ENCODE measurements at places on chromosomes 3 and 15.

DNA sequence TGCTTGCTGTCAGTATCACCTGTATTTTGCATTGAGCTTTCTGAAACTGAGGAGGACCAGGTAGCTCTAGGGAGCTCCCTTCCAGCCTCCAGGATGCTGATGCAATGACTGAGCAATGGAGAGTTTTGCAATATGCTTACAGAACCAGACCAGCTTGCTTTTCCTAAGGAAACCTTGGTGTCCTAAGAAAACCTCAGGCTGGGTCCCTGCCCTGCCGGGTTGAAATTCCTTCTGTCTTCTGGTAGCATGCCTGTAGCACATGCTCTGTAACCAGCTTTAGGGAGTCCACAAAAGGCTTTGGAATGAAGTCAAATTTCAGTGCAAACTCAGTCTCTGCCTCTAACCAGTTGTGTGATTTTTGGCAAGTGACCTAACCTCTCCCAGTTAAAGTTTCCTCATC is 65.8 kb upstream of the GSK3B start:
- peak; percentile 61 for DNase-seq

DNA sequence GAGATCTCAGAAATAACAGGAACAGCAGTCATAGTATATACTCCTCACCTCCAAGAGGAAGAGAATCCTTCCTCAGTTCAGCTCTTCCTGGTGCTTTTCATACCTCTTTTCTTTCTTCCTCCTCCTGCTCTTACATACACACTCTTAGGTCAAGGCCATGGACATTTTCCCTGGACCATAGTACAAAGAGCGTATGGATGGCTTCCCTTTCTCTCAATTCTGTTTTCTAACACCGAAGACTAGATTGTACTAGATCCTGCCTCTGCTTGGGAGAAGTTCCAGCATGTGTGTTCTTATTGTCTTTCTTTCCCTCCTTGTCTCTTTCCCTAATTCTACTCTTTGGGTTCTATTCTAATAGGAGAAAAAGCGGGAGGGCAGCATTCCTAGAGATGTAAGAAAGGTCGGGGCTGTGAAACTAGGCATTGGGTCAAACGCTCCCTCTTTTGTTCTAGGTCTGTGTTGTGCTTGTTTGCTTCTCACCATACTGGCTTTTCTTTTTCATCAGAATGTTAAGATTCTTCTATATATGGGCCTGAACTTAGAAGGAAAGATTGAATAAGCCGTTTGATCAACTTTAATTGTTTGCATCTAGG is 77.4 kb downstream of the VPS8 start:
- DNase-seq: no peak

DNA sequence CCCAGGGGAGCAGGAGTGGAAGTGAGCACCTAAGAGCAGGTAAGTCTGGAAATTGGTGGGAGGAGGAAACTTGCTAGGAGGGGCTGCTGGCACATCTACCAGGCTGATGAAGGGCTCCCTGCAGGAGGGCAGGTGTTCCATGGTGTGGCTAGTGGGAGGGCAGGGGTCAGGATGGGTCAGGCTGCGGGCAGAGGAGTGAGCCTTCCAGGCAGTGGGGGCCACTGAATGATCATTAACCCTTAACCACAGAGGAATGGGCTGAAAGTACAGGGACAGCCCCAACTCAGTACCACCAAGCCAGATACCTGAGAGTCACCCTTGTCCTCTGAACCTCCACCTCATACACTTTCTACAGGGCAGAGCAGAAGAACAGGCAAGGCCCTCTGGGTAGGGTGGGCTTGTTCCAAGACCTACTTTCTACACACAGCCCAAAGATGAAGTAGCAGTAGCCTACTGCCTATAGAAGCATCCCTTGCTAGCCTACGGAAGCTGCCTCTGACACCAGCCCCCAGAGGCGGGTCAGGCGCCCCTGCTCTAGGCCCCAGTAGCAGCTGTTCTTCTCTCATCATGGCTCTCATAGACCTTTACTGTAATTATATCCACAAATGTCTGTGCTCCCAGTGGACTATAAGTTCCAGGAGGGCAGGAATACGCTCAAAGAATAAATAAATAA is 4.6 kb downstream of the RAB6B start:
- DNase-seq: no peak

DNA sequence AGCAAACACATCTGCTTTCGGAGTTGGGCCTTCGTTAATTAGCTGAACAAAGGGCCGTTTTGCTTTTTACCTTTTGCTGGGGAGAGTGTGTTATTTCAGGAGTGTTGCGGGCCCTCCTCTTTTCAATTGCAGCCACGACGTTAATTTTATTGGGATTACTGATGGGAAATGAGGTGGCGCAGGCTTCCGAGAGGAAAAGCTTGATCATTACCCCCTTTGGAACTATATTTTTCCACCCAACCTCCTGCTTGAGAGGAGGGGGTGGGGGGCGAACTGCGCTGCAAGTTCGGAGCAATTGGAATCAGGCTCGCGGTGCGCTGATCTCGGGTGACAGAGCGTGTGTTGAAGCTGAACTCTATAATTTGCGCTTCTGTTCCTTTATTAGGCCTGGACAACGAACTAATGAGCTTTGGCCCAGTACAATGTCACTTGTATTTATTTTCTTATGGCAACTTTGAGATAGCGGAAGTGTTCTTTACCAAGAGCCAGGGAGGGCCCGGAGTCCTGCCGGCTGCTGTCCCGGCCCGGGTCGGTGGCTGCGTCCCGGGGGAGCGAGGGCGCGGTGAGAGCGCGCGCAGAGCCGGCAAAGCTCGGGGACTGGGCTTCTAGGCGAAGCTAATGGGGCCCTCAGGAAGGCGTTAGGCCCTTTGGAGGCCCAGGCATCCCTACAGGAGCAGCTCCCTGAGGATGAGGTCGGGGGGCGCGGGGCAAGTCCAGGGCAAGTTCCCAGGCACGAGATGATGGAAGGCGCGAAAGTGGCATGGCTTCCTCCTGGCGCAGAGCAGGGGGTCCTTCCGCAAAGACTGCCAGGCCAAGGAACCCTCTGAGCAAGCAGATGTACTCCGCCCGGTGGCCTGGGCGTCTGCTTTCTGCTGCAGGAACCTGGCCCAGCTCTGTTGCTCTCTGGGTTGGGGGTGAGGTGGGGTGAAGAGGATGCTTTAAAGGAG is 12.9 kb downstream of the NR2F2 start:
- no peak for DNase-seq

Data from HCT116 (cell line).